Cardiac ventricle fibroblast (primary cell): ENCODE measurements at places on chromosomes 6 and 20. TPM values are rescaled to one million over a fixed set of nuclear protein-coding genes. Genes with fewer than 3 reads are reported as not detected.

Gene SCRT2
- not detected in 2 replicates for total RNA-seq

Gene GLP1R
- not detected in 2 replicates for total RNA-seq

Gene HLA-DPB1
- 4.1 and 10.1 TPM in 2 replicates for total RNA-seq

Gene MRAP2
- 0.98 and 1.1 TPM in 2 replicates for total RNA-seq

Gene GTSF1L
- not detected in 2 replicates for total RNA-seq

Gene SLA2
- total RNA-seq: not detected in 2 replicates
